Activated T-helper 2 cell treated with anti-CD3 and anti-CD28 coated beads, Interferon-gamma antibody, Interleukin-2, Interleukin-4, amounts not matched to agents 10 μg/mL and 5 μg/mL and 100 μg/mL, durations not matched to agents 14 hours and 24 hours and 36 hours (primary cell): ENCODE measurements at places on chromosomes 5 and 9. TPM values are rescaled to one million over a fixed set of nuclear protein-coding genes. Genes with fewer than 3 reads are reported as not detected.

The RNF180 gene
- total RNA-seq: 0.53 TPM in 1 of 2 replicates, not detected in the other

The ANKRD34B gene
- total RNA-seq: not detected in 2 replicates

The PCDHAC2 gene
- total RNA-seq: not detected in 2 replicates

The SLC6A3 gene
- total RNA-seq: not detected in 2 replicates

The PCDHGC4 gene
- not detected in 2 replicates for total RNA-seq

The HAPLN1 gene
- not detected in 2 replicates for total RNA-seq

The C9orf50 gene
- total RNA-seq: not detected in 2 replicates

The RXFP3 gene
- not detected in 2 replicates for total RNA-seq
